Occipital lobe (tissue), 3 donors: ENCODE measurements at places on chromosomes 13 and 19. TPM values are rescaled to one million over a fixed set of nuclear protein-coding genes. Genes with fewer than 3 reads are reported as not detected.

Gene CGB7
- total RNA-seq = not detected

- no peak for DNase-seq
Observed at GRCh38 chr19:51094696-51095279, 12.1 kb upstream of the KLK14 start.

DNA sequence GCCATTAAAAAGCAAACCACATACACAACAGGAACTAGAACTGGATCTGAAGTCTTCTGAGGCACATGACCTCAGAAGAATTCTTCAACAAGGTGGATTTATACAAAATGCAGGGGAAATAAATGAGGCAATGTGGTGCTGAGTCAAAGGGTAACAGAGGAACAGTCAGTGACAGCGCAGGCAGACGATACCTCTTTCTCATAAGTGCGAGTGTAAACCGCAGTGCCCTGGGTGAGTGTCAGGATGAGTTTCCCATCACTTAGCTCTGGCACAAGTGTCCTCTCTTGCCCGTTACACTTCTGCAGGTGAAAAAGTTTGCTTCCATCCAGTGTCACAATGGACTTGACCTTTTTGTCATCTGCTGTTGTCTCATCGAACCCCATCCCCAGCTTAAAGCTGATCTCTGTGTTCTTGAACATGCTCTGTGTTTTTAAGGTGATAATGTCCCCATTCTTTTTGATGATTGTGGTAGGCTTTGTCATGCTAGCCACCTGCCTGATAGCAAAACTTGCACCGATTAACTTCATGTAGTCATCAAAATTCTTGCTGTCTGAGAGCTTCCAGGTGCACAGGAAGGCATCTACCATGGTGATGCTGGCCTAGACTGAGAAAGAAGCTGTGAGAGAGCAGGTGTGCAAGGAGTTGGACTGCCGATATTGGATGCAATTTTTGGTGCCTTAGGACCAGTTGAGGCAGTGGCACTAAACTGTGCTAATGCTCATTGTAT, 97.3 kb downstream of the AKAP11 start:
- no peak for DNase-seq

DNA sequence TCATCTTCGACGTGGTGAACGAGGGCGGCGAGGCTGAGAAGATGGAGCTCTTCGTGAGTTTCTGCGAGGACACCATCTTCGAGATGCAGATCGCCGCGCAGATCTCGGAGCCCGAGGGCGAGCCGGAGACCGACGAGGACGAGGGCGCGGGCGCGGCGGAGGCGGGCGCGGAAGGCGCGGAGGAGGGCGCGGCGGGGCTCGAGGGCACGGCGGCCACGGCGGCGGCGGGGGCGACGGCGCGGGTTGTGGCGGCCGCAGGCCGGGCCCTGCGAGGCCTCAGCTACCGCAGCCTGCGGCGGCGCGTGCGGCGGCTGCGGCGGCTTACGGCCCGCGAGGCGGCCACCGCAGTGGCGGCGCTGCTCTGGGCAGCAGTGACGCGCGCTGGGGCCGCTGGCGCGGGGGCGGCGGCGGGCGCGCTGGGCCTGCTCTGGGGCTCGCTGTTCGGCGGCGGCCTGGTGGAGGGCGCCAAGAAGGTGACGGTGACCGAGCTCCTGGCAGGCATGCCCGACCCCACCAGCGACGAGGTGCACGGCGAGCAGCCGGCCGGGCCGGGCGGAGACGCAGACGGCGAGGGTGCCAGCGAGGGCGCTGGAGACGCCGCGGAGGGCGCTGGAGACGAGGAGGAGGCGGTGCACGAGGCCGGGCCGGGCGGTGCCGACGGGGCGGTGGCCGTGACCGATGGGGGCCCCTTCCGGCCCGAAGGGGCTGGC, 52.6 kb downstream of the MAP4K1 start:
- DNase-seq = no peak

Gene MIER2
- total RNA-seq = 5.3 TPM

DNA sequence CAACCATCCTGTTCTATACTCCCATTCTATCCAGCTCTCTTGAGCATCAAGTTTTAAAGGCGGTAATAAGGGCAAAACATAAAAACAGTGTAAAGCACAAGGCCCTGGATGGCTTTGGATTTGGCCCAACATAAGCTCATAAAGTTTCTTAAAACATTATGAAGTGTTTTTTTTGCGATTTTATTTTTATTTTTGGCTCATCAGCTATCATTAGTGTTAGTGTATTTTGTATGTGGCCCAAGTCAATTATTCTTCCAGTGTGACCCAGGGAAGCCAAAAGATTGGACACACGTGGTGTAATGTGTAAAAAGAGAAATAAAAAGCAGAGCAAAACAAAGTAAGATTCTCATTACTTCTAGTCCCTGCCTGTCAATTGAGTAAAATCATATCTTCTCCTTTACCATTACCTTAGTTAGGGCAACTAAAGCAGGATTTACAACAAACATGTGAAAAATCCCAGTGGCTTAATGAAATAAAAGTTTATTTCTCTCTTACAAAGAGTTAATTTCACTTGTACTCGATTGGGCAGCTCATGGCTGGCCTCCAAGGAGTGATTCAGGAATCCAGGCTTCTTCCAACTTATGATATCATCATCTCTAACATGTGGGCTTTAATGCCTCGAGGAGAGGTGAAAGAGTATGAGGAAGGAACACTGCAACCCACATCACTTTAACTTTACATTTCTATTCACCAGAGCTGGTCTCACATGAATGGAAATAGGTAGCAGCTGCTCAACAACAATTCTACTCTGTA, 725.2 kb upstream of the SLITRK1 start:
- DNase-seq = no peak

DNA sequence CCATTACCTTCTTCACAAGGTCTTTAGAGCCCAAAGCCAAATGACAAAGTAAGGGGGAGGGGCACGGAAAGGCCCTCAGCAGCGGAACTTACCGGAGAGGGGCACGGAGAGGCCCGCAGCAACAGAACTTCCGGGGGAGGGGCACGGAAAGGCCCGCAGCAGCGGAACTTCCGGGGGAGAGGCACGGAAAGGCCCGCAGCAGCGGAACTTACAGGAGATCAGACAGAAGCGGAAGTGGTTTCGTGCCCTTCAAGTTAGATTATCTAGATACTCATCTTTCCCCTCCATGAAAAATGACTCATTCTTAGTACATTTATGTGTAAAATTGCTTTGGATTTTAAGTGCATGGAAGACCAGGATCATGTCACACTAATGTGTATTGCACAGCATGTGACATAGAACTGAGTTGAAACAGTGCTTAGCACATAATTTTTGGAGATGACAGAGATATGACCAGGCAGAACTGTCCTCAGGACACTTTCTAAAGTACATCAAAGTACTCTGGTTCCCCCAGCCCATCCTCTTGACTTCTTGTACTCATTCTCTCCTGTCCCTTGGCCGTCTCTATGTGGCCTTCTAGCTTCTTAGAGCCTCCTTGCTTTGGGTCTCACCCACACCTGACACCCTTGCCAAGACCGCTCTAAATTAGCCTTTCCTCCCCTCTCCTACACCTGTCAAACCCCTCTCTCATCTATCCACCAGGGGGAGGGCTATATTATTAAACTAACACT, 25.7 kb upstream of the TPTE2 start:
- DNase-seq = no peak

DNA sequence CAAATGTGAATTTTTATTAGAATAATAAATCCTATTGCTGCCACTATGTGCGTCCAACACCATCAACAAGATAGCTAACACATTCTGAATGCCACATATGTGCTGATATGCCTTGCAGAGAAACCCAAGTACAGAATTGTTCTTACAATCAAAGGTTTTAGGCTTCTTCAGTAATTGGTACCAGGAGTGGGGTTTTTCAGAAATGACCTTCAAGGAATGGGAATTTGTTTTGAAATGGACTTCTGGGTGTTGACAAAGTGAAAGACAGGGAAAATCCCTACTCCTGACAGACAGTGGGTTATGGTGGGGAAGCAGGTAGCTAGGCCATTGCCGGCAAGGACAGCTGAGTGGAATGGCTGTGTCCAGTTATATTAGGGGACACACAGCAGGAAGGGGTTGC, 5.7 kb downstream of the SYT3 start:
- no peak for DNase-seq

DNA sequence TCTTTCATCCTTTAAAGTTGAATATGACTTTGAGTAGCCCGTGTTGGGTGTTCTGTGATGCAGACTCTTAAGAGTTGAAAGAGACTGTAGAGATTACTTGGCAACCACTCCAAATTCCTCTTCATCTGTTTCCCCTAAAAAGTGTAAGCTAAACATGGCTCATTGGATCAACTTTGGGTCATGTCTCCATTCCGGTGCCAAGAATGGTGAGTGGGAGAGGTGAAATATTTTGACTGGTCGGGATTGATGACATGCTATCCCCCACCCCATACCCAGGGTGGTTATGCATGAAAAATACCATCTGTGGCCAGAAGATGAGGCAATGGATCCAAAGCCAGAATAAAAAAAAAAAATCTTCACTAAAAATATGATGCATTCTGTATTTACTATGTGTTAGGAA, 281.3 kb upstream of the SOX21 start:
- no peak for DNase-seq

Gene F10
- total RNA-seq = 0.62 TPM

Gene ZNF350
- 20.6 TPM for total RNA-seq

Gene KCTD15
- 85.5 TPM for total RNA-seq

Gene CGB8
- not detected for total RNA-seq

Gene RAB3A
- total RNA-seq = 50.4 TPM

GRCh38 chr13:38262211-38262610, 87.4 kb upstream of the UFM1 start:
- DNase-seq = no peak

DNA sequence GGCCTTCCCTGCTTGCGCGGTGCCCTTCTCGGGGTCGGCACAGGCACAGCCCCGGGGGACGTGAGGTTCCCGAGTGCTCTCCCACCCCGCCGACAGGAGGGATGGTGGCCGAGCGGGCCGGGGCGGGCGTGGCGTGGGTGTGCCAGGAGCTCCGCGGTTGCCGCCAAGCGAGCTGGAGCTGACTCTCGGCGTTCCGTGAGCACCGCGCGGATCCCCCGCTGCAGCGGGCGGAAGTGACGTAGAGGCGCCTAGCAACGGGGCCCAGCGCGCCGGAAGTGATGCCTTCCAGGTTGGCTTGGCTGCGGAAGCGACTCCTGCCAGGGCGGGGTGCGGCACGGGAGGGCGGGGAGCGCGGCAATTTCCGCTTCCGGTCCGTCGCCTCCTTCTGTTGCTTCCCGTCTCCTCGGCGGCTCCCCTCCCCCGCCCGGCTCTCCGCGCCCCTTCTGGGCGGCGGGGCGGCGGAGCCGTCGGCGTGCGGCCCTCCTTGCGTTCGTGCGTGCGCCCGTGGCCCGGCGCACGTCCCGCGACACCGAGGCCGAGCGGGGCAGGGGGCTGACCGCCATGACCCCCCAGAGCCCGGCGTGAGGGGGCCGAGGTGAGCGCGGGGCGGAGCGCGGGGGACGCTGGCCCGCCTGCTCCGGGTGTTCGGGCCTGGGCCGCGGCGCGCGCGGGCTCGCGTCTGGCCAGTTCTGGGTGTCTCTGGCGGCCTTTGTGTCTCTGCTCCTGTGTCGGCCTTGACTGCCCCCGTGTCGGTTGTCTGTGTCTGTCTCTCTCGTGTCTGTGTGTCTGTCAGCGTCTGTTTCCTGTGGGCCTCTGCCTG, at the start of gene EPN1:
Gene EPN1 (plus strand): TSS at position 386 of the 820 bp plus-strand sequence. CDS start 3,402 bp downstream, outside the sequence.
- peak; percentile 90 for DNase-seq

- peak; percentile 44 for DNase-seq
Observed at GRCh38 chr13:21670006-21670882, 629 bp upstream of the FGF9 start.

- no peak for DNase-seq
Observed at GRCh38 chr19:16928916-16929315, 40.1 kb downstream of the F2RL3 start.

- no peak for DNase-seq
Observed at GRCh38 chr13:39554371-39554770, 48.6 kb downstream of the LHFPL6 start.

DNA sequence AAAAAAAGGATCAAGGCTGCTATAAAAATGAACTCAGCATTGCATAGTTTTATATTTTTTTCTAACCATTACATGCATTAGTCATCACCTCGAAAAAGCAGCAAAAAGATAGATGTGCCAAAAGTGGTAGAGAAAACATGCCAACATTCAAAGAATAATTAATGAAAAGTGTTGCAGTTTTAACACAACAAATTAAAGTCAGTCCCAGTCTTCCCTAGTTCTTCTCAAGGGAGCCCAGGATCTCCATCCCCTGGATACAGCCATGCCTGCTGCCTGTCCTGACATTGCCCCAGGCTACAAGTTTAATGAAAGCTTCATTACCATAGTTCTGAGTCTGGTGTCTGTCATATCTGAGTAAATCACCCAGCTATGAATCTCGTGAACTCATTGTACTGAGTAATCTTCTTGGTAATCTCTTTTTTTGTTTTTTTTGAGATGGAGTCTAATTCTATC, 116.6 kb upstream of the KLF12 start:
- no peak for DNase-seq

Gene SPIB
- total RNA-seq = not detected

DNA sequence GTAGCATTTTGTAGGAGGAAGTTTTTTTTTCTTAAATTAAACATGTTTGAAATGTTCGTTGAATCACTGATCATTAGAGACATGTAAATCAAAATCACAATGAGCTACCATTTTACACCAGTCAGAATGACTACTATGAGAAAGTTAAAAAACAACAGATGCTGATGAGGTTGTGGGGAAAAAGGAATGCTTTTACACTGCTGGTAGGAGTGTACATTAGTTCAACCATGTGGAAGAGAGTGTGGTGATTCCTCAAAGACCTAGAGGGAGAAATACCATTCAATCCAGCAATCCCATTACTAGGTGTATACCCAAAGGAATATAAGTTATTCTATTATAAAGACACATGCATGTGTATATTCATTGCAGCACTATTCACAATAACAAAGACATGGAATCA, 122.0 kb upstream of the ARGLU1 start:
- no peak for DNase-seq

DNA sequence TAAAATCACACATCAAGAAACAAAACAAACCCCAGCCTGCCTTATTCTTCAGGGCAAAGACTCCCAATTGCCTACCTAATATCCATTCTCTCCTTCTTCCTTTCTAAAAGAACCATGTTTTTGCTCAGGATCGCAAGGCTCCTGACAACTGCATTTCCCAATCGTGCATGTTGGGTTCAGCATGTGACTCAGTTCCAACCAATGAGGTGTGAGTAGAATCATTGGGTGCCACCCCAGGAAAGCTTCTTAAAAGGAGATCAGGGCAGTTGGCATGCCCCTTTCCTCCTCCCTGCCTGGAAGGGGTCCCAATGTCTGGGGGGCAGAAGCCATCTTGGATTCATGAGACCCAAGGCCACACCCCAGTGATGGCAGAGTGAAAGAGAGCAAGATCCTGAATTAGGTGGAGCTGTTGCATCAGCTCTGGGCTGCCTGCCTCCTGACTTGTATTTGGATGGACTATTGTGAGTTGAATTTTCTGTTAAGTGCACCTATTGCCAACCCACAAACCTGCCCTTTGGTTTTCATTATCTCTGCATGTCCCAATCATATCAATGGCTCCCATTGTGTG, 26.0 kb upstream of the UBAC2 start:
- no peak for DNase-seq
